ENCODE measurements at places on chromosomes 5 and 9.
A peak's percentile ranks its signal among the peaks of the same experiment; 100 is the strongest.

DNA sequence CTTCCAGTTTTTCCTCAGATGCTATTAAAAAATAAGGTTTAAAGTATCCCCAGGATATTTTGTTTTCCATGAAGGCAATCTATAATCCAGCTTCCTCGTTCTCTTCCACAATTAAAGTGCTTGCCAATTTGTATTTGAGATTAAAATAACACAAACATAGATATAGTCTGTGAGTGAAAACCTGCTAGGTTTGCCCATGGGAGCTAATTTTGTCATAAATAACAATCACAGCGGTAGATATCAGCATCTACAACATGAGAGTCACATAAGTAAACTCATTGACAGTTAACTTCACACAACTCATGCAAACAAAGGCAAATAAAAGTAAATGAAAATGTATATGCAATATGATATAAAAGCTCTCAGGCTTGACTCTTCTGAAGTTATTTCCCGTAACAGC is 29.2 kb upstream of the RASGRF2 start:
- DNase-seq: no peak

DNA sequence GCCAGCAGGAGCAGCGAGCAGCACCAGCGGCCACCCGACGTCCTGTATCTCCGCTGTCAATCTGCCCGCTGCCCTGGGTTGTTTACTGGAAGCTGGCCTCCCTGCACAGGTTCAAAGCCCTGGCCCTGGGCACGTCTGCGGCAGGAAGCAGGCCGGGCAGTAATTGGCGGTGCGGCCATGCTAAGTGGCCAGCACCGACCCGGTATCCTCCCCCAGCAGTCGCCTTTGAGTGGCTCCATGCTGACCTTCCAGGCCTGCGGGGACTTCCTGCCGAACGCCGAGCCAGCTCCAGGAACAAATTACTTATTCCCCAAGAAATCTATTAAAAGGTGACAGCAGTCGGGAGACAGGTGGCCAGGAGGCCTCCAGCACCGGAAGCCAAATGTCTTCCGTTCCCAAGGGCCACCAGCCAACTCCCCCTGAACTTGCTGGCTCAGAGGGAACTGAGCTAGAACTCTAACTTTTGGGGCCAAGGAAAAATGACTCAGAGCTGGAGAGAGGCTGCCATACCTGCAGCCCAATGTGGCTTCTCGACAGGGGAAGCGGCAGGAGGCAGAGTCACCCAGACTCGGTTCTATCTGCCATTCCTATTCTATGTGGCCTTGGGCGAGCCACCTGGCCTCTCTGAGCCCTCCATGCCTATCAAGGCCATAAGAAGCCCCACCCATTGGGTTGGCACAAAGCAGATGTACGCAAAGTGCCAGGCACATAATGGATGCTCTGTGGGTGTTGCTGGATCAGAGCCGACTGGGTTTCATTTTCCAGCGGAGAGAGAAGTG is 13.7 kb upstream of the PSMB7 start:
- no peak for DNase-seq

DNA sequence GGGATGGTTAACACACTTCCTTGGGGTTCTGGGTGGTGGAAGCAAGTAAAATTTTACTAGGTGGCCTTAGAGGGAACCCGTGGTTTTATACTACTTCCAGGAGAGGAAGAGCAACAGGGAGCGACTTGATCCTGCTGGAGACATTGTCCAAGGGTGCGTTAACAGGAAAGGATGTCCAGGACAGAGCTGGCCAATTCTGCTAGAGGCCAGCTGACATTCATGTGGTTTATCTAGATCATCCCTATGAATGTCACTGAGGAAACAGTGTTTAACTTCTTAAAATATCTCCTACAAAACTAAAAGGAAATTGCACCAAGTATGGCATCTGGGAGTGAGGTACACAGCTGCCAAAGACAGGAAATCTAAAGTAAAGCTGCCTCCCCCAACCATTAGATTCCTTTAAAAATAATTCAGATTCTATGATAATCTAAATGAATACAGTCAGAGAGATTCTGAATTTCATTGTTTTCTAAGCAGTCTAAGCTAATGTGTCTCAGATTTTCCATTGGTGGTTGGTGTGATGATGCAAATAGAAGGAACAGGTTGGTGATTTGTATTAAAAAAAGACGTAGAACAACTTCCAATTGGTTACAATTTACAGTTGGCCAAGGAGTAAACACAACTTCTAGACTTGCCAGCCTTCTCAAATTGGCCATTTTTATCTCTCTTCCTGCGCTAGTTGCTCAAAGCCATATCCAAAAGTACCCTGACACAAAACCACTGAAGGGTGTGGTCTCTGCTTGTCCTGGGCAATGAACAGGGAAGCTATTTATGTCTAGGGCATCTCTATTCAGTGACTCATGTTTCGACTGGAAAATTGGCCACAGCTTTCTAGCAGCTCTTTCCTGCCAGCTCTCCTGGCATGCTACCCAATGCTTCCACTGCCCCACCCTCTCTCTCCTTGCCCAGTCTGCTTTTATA is 574.7 kb upstream of the MEF2C start:
- peak; percentile 19 for DNase-seq

DNA sequence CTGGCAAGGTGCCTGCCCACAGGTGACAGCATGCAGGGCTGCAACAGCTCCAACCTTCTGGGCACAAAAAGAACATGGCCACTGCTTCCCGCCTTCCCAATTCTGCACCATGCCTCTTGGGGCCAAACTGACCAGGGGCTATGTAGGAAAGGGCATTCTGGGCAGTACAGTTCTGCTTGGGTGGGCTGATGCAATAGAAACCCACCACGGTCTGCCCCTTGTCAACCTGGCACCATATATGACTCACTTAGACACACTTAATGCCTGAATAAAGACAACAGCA is 40.2 kb upstream of the FCN1 start:
- no peak for DNase-seq

- no peak for DNase-seq
Measured at GRCh38 chr9:72627147-72627546, 105.7 kb downstream of the TMC1 start.

DNA sequence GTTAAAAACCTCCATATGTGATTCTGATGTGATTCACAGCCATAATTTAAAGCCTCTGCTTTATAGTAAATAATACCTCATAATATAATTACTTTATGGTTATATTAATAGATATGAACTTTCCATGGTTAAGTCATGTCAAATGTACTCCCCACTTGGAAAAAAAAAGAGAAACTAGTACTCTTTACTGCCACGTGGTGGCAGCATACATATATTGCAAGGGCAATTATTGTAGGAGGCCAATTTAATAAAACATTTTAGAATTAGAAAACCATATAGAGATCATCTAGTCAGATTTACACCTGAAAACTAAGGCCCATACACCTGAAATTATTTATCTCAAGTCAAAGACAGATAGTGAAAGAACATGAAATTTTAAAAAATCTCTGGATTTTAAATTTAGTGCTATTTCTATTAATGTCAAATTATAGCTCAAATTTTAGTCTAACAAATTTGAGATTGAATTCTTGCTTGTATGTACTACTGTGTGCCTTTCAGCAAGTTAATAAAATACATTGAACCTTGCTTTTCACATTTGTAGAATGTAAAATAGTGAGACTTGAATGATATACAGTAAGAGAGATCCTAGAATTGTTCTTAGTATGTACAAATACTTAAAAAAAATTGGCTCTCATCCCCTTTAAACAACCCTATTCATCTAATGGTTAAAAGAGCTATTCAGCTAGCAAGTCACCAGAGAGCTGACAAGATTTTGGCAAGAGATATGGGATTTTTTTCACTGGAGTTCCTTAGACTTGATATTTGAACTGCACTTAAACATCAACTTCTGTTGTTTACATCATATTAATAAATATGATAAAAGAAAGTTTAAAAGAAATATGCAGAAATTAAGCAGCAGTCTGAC is 603.8 kb downstream of the TLE4 start:
- no peak for DNase-seq

- no peak for DNase-seq
Measured at GRCh38 chr5:134590992-134591659, 41.5 kb downstream of the SAR1B start.

DNA sequence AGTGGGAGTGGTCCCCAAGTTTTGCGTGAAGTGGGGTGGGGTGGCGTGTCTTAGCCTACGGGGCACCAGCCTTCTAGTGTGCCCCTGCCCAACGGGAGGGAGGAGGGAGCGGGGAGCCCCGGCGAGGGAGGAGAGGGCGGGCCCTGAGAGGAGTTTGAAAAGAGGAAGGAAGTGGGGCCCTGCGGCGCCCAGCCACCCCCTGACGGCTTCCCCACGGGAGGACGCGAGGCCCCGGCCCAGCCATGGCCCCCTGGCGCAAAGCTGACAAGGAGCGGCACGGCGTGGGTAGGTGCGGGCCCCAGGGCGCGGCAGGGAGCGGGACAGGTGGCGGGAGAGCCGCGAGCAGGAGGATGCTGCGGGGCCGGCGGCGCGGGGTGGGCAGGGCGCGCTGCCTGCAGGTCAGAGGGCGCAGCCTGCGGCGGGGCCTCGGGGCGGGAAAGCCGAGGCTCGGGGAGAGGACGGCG is at the start of gene DOCK2:
DOCK2 (plus strand) TSS at position 191 of the 464 bp plus-strand sequence; CDS start at position 243, 52 bp downstream.
- no peak for DNase-seq

GRCh38 chr9:88312045-88312444 is 76.2 kb upstream of the SPIN1 start:
- no peak for DNase-seq

DNA sequence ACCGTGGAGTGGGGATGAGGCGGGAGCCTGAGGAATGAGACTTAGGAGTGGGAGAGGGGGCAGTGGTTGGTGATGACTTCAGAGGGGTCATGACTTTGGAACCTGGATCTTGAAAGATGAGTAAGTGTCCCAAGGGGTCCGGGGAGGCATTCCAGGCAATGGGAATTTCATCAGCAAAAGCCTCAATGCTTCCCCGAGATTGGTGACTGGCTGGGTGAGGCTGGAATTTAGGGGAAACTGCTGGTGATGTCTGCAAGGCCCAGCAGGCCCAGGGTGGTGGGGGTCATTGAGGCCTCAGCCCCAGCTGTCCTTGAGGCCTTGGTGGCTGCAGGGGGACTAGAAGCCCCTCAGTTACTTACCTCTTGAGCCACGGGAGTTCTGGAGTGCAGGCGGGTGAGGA is 7.5 kb downstream of the NDST1 start:
- peak; percentile 37 for DNase-seq

DNA sequence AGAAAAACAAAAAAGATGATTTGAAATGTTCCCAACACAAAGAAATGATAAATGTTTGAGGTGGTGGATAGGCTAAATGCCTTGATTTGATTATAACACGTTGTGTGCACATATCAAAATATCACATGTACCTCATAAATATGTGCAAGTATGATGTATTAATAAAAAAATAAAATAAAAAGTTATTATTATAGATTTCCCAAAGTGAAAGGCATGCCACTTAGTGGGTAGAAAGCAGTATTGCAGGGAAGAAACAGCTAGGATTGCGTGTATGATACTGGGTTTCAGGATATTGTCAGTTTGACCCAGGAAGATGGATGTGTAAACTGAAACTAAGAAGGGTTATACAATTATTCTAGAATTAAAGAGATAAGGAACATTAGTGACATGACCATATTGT is 3.6 kb upstream of the TMEM38B start:
- no peak for DNase-seq

DNA sequence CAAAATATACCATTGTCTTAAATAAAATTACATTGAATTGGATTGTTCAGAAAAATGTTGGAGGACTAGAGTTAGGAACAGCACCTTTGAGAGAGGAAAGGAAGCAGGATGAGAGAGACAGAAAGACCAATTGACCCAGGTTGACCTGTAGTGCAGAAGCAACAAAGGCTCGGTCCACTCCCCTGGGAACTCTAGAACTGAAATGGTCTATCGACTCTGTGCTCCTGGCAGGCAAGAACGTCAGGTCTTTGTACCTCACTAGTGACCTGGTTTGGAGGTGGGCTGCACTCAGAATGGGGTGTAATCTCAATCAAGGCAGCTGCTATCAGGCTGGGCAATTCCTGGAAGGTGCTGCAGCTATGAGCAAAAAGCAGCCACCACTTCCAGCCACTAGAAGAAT is 110.8 kb downstream of the FAM174A start:
- DNase-seq: no peak

GRCh38 chr9:119781886-119782285 is 412.7 kb upstream of the BRINP1 start:
- DNase-seq: no peak

GRCh38 chr9:129630967-129631673 is 5.2 kb downstream of the NTMT1 start:
- DNase-seq: peak; percentile 60

GRCh38 chr5:159186319-159186718 is 23.0 kb downstream of the RNF145 start:
- no peak for DNase-seq

- DNase-seq: no peak
Measured at GRCh38 chr5:58127255-58128220, 332.3 kb downstream of the PLK2 start.

All from T1000 (cell line).